H7 (cell line): ENCODE measurements at places on chromosomes 1 and 21.

DNA sequence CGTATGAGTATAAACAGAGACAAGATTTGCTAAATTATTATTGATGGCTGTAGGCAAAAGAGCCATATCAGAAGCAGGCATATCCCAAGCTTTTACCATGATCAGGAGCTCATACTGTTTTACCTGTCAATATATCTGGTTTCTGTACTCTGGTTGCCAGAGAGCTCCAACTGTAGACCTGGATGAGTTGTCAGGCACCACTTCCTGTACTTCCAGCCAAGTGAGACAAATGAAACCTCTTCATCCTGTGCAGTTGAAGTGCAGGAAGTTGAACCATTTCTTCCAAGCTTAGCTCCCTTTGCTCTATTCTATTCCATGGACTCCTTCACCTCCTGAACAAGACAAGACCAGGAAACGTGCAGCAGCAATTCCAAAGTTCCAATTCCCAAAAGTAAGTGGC lies 115.6 kb downstream of the ZNF281 start:
- no peak for DNase-seq

DNA sequence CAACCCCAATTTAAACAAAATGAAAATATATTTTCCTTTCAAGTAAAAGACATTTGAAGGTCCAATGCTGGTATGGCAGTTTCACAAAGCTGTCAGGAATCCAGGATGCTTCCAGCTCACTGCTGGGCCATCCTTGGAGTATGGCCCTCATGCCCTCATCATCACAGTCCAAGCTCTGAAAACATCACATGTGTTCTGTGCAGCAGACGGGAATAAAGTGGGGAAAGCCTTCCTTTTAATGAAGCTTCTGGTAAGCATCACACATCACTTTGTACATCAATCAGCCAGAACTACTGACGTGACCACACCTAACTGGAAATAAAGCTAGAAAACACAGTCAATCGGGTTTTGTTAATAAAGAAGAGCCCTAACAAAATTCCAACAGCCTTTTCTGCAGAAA lies 22.7 kb downstream of the CDC42BPA start:
- DNase-seq, result no peak

DNA sequence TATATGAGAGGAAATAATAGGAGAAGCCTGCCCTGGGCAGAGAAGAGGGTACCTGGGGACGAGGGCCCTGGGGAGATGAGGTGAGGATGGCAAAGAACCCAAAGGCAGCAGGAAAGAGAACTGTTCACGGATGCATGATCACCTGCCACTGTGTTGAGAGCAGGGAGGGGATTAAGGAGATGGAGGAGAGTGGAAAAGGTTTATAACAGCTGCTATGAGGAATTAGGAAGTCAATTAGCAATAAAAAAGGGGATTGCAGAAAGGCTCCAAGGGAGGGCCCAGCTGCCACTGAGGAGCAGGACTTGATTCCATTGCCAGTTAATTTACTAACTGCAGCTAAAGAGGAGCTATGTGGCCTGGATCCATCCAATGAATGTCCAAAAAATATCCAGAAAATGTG lies 61.1 kb downstream of the GFI1 start:
- DNase-seq, result peak; percentile 43

- DNase-seq, result peak; percentile 19
Observed at GRCh38 chr1:100719490-100719889, at the start of gene VCAM1. Gene VCAM1 (plus strand): TSS chr1:100719742. CDS start chr1:100719861, 119 bp downstream.

DNA sequence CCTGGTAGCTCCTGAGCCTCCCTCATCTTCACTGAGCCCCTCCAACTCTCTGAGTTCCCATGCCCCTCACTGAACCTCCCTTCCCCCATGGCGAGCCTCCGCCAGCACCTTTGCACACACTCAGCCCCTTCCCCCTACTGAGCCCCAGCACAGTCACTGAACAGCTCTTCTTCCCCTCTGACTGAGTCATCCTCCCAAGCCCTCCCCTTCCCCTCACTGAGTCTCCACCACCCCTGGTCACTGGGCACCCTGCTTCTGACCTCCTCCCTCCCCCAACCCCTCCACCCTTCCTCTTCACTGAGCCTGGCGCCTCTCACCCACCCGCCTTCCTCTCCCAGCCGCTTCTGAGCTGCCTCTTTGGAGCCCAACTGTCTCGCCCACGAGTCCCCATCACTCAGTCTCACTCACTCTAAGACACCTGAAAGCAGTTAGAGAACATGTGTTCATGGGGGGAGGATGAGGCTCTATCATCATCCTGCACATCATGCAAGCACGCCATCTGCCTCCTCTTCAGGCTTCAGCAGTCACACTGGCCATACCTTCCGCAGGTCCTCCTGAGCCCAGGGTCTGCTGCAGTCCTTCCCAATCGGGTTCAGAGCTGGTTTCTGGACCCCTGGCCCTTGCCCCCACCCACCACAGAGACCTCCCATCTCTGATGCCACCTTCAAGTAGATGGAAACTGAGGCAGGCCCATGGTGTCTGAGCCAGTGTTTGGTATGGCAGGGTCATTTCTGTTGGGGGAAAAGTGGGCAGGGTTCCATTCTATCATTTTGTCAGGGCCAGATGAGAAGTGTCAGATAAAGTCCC lies 2.0 kb upstream of the TRNP1 start:
- DNase-seq, result peak; percentile 44

DNA sequence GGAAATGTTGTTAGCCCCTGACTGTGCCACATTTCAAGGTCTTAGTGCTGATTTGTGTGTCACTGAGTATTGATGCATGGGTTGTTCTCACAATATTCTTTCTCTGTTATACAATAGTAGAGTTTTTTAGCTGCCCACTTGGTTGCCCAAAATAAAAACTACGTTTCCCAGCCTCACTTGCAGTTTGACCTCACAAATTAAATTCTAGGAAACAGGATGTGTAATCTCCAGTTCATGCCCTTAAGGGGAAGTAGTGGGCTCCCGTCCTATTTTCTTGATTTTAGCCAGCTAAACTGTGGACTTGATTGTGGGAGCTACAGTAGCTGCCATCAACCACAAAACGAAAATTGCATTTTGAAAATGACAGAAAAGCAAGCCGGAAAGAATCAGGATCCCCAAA lies 27.3 kb upstream of the LAMC1 start:
- DNase-seq, result no peak

- DNase-seq, result no peak
Observed at GRCh38 chr1:36408479-36408878, 10.8 kb upstream of the LSM10 start.

DNA sequence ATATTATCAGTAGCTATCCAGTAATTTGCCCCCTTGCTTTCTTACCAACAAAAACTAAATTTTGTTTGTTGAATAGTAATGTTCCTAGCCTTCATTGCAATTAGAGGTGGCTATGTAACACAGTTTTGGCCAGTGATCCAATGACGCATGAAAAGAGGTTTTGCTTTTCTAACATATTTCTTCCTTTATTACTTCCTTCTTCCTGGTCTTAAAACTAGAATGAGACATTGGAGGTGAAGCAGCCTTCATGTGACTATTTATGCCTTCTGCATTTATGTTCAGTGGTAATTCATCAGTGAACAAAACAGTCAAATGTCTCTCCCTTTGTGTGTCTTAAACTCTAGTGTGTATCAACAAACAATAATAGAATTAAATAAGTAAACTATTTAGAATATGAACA lies 35.5 kb downstream of the LRIF1 start:
- DNase-seq, result no peak

DNA sequence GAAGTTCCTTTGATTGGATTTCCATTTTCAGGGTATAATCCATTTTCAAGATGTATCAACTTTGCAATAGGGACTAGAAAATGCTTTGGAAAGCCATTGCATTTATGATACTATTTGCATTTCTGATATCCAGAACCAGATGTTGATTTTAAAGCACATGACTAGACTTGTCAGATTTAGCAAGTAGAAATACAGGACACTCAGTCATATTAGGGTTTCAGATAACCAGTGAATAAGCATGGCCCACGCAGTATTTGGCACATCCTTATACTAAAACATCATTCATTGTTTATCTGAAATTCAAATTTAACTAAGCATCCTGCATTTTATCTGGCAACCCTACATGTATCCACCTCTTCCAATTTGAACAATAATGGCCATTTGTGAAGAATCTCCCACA lies 113.3 kb upstream of the DPT start:
- DNase-seq, result no peak

DNA sequence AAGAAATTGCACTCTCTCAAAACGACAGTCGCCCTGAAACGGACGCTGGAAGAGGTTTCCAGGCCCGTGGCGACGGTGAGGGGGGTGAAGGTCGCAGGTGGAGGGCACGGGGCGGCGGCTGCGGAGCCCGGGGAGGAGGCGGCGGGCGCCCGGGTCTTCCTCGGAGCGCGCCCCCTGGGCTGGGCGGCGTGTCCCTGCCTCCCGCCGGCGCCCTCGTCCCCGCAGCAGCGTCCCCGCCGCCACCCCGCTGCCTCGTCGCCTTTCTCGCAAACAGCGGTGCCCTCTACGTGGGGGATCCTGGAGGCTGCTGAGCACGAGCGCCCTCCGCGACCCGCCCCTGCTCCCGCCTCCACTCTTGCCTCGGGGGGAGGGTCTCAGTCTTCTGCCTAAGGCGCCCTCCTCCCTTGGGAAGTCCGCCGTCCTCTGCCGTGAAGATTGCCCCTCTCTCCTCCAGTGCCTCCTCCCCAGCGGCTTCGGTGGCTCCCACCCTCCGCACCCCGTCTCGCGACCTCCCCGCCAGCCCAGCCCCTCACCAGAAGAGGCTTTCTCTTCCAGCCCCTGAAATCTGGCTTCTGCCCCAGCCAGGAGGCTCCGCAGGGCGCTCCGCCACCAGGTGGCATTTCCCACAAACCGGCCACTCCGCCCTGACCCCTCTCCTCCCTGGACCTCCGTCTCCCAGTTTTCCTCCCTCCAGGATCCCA lies 227.4 kb downstream of the SDCCAG8 start:
- DNase-seq, result peak; percentile 86

- DNase-seq, result no peak
Observed at GRCh38 chr1:56821462-56821797, 2.2 kb upstream of the FYB2 start.

GRCh38 chr21:31781737-31782136 lies 49.8 kb upstream of the SCAF4 start:
- DNase-seq, result no peak

DNA sequence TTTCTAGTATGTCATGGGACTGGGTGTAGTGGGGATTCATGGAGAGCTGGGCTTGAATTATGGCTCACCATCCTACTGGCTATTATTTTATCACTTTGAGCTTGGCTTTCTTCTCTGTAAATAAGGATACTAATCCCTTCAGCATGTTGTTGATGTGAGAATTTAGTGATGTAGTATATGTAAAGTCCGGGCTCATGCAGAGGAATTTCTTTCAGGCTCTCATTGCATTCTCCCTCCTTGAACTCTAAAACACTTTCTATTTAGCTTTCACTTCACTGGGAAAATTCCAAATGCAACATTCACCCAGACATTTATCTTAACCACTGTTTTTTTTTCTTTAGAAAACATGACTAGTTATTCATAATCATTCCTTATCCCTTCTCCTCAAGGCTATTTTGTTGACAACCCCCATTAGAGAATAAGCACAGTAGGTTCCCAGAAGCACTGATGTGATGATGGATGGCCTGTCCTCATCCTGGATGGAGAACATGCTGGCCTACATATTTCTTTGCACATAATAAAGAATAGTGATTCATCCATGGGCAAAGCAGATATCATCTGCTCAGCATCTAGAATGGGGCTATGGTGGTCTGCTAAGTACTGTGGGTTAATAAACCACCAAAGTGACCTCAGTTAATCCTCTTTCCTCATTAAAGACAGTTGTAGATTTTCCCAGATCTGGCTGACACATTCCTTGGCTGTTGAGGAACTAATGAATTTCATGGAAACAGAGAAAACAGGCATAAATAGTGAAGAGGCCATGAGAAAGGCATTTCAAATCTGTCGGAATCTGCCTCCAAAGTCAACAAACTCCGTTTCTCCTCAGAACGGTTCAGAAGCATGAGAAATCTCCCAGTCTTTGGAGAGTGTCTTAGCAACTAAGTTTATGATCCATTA lies 68.0 kb upstream of the CYP2J2 start:
- no peak for DNase-seq

GRCh38 chr1:181369416-181369815 lies 113.9 kb upstream of the CACNA1E start:
- no peak for DNase-seq

GRCh38 chr1:30885570-30886522 lies 22.7 kb downstream of the SDC3 start:
- no peak for DNase-seq

GRCh38 chr1:6935361-6935883 lies 150.2 kb downstream of the CAMTA1 start:
- no peak for DNase-seq

GRCh38 chr21:45517249-45518065 lies 24.8 kb downstream of the SLC19A1 start:
- no peak for DNase-seq

DNA sequence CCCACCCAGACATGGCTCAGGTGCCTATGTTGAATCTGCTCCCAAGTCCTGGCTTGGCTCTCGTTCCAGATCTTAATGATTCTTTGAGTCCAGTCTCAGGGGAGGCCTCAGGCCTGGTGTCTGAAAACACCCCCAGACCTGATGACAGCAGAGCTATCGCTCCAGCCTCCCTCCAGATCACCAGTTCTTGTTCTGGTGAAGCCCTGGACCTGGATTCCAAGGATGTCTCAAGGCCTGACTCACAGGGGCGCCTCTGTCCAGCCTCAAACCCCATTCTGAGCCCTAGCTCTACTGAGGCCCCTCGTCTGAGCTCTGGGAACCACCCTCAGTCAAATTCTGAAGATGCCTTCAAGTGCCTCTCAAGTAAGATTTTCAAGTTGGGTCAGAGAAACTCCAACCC lies 11.4 kb downstream of the MROH7 start:
- DNase-seq, result no peak

GRCh38 chr1:243267914-243268653 lies 12.2 kb downstream of the SDCCAG8 start:
- DNase-seq, result no peak

DNA sequence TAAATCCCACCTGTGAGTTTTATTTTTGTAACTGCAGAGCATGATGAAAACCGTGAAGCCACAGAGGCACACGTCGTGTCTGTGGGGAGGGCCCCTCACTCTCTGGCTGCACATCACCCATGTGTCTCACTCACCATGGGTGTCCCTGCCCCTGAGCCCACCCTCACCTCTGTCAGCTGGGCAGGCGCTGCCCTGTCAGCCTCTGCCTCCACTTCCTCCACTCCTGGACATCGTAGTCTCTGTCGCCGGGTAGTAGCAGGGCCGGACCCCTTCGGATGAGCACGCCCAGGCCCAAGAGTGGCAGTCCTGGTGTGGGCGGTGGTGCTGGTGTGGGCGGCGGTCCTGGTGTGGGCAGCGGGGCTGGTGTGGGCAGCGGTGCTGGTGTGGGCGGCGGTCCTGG lies 37.3 kb downstream of the COL18A1 start:
- no peak for DNase-seq
